SK-N-DZ (cell line): ENCODE measurements at places on chromosomes 1 and 21.

DNA sequence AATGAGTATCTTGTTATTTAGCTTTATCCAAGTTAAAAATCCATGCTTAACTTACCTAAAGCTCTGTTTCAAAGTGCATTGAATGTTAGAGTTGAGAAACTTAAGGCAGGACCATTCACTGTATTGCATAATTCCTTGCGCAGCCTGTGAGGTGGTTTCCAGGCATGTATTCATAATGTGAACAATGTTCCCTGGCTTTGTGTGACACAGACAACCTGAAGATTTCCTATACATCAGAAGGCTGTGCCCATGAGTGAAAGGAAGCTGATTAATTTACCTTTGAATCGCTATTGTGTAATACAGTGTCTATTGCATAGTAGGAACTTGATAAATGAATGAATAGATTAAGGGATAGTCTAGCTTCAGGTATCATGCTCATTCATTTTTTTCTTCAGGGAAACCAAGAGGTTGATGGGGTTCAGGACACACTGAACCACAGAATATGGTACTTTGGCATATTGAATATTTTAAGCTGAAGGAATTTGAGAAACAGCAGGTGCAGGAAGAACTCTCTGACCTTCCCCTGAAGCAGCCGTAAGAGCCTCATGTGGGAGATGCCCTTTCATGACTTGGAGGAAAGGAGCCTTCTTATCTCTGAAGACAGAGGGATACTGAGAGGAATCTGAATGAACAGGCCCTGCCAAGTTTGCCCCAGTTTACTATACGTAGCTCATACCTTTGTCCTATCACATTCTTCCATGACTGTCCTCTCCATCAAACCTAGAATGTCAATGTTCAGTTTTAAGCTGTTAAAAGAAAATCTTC lies 88.6 kb upstream of the GNG12 start:
- no peak for DNase-seq

GRCh38 chr1:86464819-86465218 lies 3.9 kb upstream of the CLCA1 start:
- no peak for DNase-seq

DNA sequence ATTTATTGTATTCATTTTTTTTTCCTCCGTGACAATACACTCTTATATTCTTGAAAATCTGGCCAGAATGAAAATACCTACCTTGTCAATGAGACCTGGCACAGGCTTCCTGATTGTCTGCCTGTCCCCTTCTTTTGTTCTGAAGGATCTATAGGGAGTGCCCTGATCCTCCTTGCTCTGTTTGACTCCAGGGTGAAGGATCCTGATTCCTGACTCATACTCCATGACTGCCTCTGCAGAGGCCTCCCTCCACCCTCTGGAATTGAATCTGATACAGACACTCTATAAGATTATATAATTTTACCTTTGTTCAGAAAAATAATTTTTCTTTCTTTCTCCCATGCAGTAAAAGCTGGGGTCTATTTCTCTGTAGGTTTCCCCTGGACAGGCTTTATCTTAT lies 116.2 kb downstream of the HMCN1 start:
- DNase-seq: no peak

GRCh38 chr1:222250376-222250775 lies 297.5 kb downstream of the HHIPL2 start:
- no peak for DNase-seq

- peak; percentile 11 for DNase-seq
These were observed 110.8 kb downstream of the CDC7 start for GRCh38 chr1:91611483-91611917.

DNA sequence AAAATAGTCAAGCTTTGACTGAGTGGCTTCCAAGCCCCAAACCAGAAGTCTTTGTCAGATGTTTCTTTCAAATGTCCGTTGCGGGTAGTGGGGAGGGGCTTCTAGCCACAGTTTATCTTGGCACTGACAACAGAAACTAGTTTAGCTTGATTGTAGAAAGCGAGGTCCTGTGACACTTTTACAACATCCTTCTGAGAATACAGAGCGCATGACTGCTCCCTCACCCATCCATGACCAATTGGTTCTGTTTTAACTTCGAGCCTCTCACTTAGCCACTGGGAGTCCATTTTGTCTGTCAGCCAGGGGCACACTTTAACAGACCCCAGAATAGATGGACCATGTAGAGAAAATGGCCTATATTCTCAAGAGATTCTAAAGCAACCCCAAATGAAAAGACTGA lies 199.2 kb upstream of the ST6GALNAC5 start:
- DNase-seq: no peak

GRCh38 chr1:174158767-174159251 lies 511 bp upstream of the RABGAP1L start:
- no peak for DNase-seq

DNA sequence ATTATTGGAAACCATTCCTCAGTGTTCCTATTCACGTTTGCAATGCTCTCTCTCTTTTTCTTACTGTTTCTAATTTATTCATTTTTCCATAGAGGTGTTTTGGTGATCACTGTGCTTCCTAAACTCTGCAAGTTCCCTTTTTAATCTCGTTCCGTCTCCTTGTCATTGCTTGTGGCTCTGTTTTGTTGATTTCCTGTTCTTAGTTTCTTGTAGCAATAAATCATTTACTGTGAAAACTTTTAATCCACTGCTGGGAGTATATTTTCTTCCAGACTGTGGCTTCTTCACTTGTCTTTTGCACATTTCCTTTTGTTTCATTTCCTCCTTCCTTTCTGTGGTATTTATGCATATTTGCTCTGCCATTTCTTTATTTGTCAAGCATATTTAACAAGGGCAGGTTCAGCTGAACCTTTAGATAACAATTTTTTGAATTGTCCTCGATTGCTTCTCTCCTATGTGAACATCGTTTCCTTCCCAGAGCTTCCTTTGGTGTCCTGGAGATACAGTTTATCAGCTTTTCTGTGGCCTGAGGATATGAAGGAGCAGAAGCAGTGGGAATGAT lies 3.6 kb downstream of the B3GALT5 start:
- no peak for DNase-seq

DNA sequence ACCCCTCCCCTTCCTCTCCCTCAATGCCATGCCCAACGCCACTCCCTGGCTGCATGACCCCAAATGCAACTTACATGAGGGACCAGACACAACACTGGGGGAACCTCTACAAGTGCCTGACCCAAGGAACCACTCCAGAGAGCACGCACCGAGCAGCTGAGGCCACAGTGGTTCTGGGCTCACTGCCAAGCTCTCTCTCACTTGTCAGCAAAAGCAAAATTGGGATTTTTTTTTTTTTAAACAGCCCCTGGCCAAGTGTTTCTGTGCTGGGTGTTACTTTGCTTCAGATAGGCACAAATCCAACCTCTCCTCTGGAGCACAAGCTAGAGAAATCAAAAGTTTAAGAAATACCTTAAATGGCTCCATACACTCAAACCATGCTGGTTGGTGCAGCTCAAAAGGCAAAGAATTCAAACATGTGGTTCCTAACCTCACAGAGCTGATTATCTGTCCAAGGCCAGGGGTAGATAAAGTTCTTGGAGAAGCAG lies 363.0 kb downstream of the SETD4 start:
- no peak for DNase-seq

DNA sequence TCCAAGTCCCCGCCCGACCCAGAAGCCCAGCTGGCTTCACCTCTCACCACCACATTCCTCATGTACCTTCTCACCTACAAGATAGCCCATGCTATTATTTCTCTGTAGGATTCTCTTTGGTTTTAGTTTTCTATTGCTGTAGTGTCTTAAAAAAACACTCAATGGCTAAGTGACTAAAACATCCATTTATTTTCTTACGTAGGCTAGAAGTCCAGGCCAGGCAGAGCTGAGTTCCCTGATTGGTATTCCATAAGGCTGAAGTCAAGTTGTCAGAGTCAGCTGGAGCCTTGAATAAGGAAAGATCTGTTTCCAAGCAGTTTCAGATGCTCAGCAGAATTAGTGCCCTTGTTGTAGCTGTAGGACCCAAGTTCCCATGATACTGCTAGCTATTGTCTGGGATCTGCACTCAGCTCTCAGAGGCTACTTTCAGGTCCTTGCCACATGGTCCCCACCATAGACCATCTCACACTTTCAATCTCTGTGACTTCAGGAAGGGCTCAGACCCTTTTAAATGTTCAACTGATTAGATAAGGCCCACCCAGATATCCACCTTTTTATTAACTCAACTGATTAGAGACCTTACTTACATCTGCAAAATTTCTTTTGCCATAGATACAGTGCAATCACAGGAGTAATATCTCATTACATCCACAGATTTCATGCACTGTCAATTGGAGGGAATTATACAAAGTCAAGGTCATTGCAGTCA lies 371.0 kb downstream of the TGFB2 start:
- no peak for DNase-seq

DNA sequence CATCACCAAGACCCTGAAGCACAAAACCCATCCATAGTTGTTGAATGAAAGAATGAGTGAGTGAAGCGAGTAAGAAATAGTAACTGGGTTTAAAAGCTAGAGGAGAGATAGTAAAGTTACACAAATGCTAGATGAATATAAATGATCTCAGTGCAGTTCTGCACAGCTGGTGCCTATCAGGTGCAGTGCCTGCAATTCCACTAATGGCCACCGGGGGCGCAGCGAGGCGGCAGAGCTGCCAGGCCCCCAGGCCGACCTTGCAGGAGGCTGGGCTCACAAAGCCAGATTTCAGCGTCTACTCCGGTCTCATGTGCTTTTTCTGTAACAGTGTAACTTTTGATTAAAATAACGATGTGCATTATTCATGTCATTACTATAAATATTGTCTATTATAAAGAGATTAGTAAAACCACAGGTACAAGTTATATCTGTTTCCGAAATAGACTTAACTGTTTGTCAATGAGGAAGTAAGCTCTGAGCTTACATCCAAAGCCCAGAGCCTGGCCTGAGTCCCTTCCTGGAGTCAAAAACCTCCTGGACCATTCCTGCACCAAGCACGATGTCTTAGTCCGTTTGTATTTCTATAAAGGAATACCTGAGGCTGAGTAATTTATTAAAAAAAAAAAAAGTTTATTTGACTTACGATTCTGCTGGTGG lies 477.6 kb downstream of the NPHP4 start:
- peak; percentile 44 for DNase-seq

DNA sequence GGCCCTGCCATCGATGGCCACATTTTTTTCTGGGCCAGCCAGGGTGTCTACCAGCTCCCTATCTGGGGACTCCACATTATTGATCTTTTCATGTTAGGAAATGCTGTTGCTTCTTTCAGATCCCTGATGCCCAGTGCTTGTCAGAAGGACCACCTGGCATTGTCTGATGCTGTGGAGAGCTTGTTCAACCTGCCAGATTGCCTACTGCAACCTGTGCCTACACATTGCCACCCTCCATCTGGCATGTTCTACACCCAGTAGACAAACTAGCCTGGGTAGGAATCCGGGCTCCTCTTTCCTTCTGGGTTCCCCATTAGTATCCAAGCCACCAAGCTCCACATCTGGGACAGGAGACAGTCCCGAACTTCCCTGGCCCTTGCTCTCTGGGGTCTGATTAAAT lies 274.0 kb upstream of the KIAA0040 start:
- DNase-seq: no peak

GRCh38 chr1:232841823-232842565 lies 36.8 kb downstream of the MAP10 start:
- DNase-seq: no peak

DNA sequence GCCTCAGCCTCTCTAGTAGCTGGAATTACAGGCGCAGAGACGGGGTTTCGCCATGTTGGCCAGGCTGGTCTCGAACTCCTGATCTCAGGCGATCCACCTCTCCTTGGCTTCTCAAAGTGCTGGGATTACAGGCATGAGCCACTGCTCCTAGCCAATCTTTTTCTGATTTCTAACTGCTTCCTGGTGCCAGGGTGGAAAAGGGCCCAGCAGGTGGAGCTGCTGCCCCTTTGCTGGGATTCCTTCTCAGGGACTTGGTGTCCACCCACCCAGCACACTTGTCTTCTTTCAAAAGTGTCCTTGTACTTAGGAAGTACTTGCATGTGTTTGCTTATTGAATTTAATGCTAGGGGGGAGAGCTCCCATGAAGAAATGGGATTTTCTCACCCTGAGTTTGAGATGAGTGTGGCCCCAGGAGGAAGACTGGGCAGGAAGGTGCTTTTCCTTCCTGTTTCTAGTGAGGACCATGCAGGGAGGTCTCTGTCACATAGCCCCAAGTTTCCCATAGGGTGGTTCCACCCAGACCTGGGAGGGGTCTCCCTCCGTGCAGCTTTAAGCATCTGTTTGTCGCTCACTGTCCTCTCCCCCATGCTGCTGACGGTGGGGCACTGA lies 14.2 kb downstream of the UTP11 start:
- DNase-seq: peak; percentile 32

- peak; percentile 27 for DNase-seq
These were observed 11.6 kb upstream of the SAMD11 start for GRCh38 chr1:911875-912739.

DNA sequence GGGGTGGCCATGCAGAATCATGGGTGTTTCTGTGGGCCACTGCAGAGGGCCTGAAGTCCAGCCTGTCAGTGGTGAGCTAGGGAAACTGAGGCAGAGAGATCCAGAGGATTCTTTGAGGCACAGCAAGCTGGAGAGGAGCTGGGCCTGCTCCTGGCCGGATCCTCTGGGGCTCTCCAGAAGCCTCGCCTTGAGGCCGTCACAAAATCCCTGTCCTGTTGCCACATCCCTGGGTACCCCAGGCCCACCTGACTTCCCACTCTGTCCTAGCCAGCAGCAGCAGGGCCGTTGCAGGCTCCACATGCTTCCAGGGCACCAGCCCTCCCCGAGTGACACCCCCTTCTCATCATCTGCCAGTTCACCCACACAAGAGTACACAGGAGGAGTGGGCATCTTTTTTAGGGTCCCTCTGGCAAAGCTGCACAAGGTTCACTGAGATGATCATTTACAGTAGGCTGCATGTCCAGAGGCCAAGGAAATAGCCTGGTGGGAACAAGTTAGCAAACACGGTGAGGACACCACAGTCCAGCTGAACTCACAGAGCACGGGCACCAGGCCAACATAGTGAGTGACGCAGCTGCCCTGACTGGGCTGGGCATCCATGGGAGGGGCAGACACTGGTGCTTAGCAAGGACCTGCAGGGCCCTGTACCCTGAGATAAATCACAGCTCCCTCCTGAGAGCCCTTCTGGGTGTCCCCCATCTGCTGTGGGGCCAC lies 25.1 kb upstream of the TSPEAR start:
- no peak for DNase-seq

DNA sequence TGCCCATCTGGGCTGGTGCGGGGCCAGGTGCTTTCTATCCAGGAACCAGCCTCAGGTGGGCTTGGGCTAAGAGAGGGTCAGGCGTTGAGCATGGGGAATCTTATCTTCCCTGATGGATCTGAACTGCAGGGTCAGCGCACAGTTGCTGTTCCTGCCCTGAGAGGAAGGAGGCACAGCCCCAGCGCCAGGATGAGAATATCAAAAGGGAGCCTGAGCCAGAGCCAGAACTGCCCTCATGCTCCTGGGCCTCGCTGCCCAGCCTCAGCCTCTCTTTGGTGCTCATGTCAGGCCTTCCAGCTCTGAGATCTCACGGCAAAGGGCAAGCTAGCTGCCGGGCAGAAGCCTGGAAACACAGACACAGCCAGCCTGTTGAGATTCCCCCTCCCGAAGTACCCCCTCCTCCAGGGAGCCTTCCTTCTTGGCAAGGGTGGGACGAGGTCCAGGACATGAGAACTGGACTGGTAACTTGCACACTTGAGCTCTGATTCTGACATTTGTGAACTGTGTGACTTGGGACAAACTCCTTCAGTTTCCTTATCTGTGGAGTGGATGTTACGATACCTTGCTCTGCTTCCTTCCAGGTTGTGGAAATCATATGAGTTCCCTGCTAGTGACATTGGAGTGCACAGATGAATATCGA lies 1.2 kb upstream of the LAD1 start:
- DNase-seq: no peak
